ENCODE measurements at places on chromosomes 12 and 14.

DNA sequence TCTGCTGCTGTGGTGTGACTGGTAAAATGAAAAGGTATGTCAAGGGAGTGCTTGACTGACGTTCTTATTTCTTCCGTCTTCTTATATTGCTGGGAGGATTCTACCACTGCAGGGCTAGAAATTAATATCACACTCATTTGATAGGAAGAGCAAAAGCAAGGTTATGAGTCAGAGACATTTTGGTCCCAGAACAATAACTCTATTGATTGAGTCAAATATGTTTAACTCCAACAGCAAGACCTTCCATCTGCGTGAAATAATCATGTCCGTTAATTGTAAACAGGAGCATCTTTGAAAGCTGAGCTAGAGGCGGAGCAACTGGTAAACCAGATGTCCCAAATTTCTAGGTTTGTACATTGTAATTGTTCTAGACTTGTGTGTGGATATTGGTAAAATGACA lies 1293.6 kb downstream of the AACS start:
- no peak for DNase-seq

GRCh38 chr14:92552066-92552465 lies 38.5 kb downstream of the RIN3 start:
- no peak for DNase-seq

DNA sequence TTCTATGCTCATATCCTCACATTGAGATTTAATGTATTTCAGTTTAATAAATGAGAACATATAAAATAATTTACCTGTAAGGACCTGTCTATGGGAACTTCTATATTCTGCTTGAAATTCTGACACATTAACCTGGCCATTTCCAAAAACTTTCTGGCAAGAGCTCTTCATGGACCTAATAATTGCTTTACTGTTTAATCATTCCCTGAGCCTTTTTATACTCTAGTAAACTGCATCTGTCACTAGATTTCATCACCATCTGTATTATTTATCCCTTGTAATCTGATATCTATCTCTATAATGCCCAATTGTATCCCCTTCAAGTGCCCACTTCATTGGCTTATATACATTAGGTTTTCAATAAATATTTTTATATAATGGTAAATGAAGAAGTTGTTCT lies 327.7 kb downstream of the RAD51B start:
- DNase-seq: peak; percentile 49

DNA sequence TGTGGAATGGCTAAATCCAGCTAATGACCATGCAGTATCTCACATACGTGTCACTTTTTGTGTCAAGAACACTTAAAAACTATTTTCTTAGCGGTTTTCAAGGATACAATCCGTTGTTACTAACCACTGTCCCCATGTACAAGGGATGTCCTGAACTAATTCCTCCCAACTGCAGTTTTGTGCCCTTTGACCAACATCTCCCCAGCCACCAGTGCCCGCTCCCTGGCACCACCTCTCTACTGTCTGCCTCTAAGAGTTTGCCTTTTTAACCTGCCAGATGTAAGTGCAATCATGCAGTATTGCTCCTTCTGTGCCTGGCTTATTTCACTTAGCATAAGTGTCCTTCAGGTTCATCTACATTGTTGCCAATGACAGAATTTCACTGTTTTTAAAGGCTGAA lies 315.7 kb downstream of the TMEM121 start:
- DNase-seq: no peak

DNA sequence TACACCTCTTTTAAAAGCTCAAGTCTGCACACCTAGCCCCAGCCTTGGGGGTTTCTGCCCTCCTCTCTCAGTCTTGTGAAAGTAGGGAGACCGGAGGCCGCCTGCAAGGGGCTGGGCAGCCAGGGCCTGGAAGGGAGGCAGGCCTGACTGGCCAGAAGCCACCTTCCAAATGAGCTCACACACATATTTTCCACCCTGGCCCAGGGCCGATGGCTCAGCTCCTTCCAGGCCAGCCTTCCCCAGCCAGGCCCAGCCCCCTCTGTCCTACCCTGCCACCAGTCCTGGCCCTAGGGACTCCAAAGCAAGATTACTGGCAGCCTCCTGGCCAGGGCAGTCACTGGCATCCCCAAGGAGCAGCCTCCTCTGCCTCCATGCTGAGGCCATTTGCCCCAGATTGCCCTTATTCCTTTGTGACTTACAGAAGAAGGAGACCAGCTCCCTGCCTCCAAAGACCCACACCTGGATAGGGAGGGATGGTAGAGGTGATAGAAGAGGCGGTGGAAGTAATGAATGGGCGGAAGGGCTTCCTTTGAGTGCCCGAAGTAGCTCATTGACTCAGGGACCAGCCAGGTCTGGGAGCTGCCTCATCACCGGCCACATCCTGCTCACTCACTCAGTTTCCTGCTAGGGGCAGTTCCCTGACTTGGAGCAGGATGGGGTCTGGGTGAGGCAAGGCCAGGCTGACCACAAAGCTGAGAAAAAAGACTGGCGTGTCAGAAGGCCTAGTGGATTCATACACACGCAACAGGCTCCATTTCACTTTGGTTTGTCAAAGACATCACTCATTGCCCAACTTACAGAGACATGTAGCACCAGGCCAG lies 14.8 kb downstream of the MMP14 start:
- DNase-seq: peak; percentile 86

GRCh38 chr14:89249065-89249695 lies 167.9 kb downstream of the FOXN3 start:
- no peak for DNase-seq

GRCh38 chr12:106663385-106663784 lies 80.6 kb downstream of the RFX4 start:
- DNase-seq: no peak

- DNase-seq: no peak
Measured at GRCh38 chr14:98896449-98896848, 375.5 kb downstream of the BCL11B start.

- no peak for DNase-seq
Measured at GRCh38 chr14:105616802-105617192, 90.4 kb downstream of the TMEM121 start.

DNA sequence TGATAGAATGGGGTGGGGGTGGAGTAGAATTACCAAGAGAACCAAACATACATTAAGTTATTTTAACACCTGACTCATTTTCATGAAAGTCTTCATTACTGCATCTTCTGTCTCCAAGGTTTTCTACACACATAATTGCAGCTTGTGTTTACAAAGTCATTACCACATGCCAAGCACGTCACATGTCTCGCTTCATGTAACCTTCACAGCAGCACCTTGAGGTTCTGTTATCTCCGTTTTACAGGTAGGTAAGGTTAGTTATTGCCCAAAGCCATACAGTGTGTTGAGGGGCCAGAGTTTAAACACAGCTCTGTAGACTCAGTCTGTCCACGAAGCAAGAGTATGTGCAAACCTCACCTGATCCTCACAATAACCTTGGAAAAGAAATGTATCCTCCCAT lies 64.3 kb upstream of the RBM19 start:
- DNase-seq: no peak

DNA sequence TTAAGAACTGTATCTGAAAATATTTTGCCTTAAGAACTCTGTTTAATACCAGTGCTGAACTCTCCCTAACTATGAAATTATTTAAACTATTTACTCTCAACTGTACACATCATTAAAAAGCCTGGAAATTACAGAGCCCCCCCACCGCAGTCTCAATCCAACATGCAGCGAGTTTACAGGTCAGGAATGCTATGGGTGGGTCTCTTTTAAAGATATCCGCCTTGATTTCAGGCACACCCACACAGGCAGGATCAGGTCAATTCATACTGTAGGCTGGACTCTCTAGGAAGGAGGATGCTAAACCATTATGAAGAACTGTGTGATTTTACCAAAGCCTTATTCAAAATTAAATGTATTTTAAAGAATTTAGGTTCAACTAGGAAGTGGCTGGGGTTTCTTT lies 16.5 kb downstream of the SPTLC2 start:
- peak; percentile 26 for DNase-seq

DNA sequence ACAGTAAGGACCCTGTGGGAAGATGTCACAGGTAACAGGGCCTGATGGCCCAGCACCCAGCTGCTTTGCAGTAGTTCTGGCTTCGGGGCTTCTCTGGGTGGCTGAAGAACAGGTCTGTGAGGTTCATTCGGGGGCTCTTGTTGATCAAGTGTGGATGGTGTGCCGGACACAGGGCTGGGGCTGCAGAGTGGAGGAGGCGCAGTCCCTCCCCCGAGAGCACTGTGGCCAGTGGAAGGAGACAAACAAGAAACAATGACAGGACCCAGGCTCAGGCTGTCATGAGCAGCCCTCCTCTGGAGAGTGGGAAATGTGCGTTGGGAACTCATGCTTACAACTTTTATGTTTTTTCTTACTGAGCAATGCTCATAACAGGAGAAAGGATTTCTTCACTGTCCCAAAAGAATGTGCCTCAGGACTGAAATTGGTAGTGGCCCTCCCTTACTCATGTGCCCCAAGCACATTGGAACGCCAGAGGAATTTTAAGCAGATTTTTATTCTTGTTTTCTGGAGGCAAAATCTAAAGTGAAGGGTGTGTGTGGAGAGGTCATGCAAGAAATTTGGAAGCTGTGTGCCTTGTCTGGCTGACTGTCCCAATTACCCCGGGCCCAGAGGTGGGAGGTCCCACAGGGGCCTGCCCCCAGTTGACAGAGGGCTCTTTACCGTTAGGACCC lies 233.8 kb downstream of the CACNA1C start:
- DNase-seq: peak; percentile 89

GRCh38 chr12:51867796-51868428 lies 19.4 kb upstream of the FIGNL2 start:
- DNase-seq: no peak

DNA sequence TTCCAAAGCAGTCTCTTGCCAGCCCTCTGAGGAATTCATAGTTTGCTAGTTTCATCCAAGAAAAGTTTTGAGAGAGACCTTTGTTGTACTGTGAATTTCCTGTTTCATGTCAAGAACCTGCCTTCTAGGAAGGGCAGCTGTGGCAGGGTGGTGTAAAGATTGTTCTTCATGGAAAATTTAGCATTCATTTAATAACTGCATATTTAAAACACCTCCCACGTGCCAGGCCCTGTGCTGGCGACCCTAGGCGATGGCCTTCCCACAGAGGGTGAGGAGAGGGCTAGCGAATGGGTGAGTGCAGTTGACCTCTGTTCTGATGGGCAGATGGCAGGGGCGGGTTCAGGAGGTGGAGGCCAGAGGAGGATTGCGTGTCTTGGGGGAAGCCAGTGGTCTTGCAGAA lies 43.2 kb downstream of the MLXIP start:
- no peak for DNase-seq

DNA sequence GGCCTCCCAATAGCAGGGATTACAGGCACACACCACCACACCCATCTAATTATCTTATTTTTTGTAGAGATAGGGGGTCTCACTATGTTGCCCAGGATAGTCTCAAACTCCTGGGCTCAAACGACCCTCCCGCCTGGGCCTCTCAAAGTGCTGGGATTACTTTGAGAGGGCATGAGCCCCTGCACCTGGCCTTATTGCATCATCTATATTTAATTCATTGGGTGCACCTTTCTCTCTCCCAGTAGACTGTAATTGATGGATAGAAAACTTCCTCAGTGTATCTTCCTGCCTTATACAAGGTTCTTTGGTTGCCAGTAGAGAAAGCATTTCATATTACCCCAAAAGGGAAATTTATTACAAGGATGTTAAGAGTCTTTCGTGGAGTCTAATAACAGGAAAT lies 8.9 kb upstream of the MORN3 start:
- DNase-seq: no peak

GRCh38 chr12:117402363-117402762 lies 40.9 kb upstream of the NOS1 start:
- DNase-seq: no peak

DNA sequence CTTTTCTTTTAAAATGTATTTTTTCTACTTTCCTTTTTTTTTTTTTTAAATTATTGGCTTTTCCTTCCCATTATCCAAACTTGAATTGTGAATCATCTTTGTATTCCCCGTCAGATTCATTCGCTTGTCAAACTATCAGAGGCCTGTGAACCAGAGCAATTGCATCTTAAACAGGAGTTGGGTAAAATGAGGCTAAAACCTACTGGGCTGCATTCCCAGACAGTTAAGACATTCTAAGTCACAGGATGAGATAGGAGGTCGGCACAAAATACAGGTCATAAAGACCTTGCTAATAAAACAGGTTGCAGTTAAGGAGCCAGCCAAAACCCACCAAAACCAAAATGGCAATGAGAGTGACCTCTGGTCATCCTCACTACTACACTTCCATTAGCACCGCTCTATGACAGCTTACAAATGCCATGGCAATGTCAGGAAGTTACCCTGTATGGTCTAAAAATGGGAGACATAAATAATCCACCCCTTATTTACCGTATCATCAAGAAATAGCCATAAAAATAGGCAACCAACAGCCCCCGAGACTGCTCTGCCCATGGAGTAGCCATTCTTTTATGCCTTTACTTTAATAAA lies 19.9 kb downstream of the FUT8 start:
- no peak for DNase-seq

GRCh38 chr12:119840582-119840981 lies 36.5 kb downstream of the CIT start:
- no peak for DNase-seq

GRCh38 chr14:92922155-92922735 lies 705 bp upstream of the CHGA start:
- DNase-seq: no peak

DNA sequence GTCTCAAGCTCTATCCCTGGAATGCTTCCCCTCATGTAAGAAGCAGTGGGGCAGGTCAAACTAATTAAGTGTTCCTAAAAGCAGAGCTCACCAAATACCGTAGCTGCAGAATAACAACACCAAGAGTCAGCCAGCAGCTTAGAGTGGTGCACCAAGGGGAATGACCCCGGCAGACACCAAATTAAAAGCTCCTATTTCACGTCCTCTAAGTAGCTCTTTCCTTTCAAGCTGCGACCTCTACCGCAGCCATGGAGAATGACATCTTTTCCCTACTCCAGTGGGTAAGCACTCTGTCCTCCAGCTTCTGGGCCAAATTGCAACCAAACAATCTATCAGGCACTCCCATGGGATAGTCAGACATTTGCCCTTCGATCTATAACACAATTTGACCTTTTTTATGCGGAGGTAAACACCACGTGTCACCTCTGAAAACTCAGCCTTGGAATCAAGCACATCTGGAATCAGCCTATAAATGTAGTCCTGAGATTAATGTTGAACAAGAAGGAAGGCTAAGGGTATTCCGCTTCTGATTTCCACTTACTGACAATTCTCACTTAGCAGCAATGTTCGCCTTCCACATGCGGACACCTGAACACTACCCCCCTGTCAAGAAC lies 67.6 kb upstream of the CDKN3 start:
- peak; percentile 70 for DNase-seq

DNA sequence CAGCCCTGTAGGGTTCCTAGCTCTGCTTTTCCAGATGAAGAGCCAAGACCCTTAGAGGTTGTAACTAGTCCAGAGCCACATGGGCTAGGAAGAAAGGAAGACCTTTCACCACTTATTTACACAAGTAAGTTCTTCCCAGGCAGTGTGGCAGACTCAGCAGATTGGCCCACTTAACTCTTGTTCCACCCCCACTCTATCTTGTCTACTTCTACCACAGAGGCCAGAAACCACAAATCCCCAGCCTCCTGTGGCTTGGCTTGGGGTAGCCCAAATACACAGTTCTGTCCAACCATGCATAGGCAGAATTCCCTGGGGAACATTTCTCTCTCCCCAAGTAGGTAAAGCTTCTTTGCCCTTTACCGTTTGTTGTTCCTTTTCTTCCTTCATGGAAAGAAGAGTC lies 383.5 kb downstream of the RGS6 start:
- DNase-seq: no peak

- DNase-seq: no peak
Measured at GRCh38 chr14:101839236-101839635, 77.7 kb downstream of the PPP2R5C start.
